ENCODE measurements at places on chromosomes 2 and 18.

- DNase-seq: no peak
Measured at GRCh38 chr2:223635080-223635479, 32.9 kb upstream of the SCG2 start.

DNA sequence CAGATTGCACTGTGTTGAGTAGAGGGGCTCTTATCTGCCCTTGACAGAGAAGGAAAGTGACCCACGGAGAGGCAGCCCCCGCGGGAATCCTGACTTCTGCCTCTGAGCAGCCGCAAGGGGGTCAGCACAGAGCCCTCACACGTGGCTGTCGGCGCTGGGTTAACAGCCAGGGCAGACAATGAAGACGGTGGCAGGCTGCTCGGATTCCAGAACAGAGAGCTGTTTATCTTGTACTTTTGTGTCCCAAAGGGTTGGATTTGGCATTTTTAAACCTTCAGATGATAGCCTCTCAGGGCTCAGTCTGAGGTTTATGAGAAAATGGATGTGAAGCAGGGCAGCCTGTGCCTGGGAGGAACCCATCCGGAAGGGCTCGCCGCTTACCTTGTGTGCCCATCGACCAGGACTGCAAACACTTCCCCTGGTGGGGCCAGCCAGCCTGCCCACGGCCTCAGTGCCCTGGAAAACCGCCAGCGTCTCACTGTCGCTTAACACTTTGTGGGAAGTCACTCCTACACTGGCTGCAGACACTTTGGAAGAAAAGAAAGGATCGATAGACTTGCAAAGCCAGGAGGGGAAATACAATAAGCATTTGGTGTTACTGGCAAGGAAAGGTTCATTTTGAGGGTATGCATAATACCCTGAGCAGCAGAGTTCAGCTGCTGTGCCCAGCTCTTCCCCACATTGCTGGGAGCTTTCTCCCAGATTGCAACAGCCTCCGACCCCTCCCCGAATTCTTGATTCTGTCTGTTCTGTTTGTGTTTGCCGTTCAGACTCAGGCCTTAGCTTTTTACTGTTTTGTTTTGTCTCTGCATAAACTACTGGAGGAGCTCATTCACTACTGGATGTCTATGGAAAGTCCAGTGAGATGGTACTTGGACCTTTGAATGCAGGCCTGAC lies 325.3 kb upstream of the MYT1L start:
- DNase-seq: no peak

- DNase-seq: no peak
Measured at GRCh38 chr2:101123795-101124471, 27.2 kb downstream of the TBC1D8 start.

DNA sequence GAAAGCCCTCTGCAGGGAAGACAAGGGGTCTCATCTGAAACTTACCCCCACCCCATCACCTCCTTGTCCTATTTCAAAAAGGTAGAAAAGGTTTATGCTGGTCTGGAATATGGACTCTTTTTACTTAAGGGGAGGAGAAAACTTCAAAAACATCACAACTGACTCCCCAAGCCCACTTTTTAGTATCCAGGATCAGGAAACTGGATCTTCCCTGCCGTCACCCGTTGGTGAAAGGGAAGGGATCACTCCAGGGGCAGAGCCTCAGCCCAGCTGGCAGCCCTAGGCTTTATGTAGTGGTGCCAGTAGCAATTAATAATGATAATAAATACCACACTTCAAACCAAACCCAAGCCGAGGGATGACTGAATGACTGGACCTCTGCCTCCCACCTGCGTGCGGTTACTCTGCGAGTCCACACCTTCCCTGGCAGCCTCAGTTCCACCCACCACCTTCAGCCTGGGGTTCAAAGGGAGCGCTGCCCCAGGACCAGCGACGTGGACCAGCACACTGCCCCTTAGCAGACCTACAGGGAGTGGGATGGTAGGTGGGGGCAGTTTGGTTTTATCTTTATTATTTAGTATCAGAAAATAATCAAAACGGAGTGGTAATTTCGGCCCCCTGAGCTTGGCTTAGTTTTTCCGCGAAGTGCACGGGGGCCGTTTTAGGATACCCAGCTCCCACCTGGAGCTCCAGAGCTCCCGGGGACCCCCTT lies 4.9 kb upstream of the GATA6 start:
- no peak for DNase-seq

- peak; percentile 18 for DNase-seq
Measured at GRCh38 chr18:56637711-56638231, 621 bp downstream of the TXNL1 start.

DNA sequence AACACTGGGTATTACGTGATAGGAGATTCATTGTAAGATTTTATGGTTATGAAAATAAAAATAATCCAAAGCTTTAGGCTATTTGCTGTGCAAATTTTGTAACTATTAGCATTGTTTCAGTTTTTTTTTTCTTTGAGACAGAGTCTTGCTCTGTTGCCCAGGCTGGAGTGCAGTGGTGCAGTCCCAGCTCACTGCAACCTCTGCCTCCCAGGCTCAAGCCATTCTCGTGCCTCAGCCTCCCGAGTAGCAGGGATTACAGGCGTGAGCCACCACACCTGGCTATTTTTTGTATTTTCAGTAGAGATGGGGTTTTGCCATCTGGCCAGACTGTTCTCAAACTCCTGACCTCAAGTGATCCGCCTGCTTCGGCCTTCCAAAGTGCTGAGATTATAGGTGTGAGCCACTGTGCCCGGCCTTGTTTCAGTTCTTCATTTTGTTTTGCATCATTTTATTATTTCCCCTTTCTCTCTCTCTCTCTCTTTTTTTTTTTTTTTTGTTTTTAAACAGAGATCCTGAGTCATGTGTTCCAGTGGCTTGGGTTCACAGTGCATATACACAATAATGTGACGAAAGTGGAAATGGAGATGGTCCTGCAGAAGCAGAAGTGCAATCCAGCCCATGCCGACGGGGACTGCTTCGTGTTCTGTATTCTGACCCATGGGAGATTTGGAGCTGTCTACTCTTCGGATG lies 25.8 kb downstream of the CASP10 start:
- no peak for DNase-seq

- no peak for DNase-seq
Measured at GRCh38 chr2:65300134-65300760, 72.6 kb downstream of the ACTR2 start.

DNA sequence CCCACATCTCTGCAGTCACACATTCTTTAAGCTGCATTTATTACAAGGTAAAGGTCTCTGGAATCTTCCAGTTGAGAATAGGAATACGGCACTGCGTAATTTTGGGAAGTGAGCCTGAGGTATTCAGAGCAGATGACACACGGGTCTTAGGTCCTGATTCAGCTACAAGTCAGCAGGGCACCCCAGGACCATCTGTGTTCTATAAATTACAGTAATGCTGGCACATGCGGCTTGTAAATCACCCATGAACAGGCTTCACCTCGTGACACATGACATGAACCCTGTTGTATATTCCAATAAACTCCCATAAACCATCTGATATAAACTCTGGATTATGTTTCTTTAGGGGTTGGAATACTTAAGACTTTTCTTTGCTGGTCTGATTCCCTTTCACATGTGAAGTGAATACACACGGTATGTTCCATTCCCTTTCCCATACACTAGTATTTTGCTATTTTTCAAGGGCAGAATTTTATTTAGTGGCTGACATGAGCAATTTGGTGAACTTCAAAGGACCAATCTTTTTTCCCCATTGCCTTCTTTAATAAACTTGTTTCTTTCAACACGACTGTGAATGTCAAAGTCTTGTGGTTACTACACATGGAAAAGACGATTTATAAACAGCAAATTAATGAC lies 298.6 kb downstream of the MEIS1 start:
- no peak for DNase-seq

- no peak for DNase-seq
Measured at GRCh38 chr2:25817630-25818029, 60.7 kb downstream of the ASXL2 start.

GRCh38 chr2:191578031-191578430 lies 99.9 kb upstream of the NABP1 start:
- DNase-seq: no peak

GRCh38 chr2:195503208-195503607 lies 153.8 kb upstream of the SLC39A10 start:
- DNase-seq: no peak

DNA sequence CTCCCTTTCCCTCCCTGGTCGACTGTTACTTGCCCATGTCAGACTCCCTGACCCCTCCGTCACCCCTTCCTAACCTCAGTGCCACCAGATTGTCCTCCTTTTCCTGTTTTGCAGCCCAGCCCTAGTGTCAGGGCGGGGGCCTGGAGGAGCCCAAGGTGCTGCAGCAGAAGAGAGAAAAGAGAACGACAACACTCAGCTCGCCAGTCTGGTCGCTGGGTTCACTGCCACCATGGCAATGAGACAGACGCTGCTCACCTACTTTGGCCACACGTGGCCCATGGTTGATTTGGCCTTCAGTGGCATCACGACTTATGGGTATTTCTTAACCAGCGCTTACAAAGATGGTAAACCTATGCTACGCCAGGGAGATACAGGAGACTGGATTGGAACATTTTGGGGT lies 108.4 kb upstream of the RMDN2 start:
- DNase-seq: no peak

DNA sequence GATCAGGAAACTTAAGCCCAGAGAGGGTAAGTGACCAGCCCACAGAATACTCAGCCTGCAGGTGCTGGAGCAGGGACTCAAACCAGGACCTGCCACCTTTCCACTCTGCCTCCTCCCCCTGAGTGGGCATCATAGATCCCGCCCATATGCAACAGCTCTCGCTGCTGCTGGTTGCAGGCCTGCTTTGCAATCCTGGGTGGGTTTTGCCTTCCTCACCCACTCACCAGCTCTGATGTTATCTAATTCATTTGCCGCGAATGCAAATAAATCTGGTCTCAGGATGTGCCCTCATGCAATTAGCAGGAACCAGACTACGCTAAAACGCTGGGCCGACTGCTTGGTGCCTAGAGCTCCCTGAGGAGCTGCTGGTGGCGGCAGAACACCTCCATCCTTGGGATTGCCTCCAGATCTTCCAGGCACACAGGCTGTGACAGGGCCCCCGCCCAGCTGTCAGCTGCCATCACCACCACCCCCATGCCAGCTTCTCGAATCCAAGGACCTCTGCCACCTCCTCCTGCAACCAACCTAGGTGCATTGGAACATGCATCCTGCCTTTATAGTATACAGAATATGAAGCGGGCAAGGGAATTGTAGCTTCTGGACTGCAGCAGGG lies 28.8 kb downstream of the CNGA3 start:
- no peak for DNase-seq

GRCh38 chr2:19575641-19576040 lies 217.2 kb upstream of the OSR1 start:
- DNase-seq: no peak

DNA sequence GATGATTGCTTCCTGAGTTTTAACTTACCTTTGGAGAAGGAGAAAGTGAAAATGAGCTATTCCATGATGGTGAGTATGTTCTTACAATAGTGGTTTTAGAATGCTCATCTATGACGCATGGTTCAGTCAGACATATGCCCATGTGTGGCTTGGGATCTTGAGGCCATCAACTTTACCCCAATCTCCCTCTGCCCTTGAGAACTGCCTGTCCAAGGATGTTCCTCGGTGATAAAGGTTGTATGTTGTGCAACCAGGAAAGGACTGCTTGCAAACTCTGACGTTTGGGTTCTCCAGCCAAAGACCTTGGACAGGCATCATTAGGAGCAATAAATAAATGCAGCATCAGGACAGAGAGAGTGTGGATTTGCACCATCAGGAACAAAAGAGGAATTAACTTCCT lies 165.0 kb downstream of the ZEB2 start:
- no peak for DNase-seq

DNA sequence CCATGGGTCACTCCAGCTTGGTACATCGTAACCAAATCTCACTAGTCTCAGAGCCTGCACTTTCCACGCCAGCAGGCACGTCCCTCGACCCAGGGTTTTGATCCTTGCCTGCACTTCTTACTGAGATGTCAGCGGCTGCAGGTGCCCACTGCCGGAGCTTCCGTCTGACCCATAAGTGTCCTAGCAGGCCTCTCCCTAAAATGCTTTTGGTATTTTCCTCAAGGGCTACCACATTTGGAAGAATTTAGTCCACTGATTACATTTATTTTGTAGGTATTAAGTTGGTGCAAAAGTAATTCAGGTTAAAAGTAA lies 175.0 kb upstream of the FBXO11 start:
- DNase-seq: no peak

DNA sequence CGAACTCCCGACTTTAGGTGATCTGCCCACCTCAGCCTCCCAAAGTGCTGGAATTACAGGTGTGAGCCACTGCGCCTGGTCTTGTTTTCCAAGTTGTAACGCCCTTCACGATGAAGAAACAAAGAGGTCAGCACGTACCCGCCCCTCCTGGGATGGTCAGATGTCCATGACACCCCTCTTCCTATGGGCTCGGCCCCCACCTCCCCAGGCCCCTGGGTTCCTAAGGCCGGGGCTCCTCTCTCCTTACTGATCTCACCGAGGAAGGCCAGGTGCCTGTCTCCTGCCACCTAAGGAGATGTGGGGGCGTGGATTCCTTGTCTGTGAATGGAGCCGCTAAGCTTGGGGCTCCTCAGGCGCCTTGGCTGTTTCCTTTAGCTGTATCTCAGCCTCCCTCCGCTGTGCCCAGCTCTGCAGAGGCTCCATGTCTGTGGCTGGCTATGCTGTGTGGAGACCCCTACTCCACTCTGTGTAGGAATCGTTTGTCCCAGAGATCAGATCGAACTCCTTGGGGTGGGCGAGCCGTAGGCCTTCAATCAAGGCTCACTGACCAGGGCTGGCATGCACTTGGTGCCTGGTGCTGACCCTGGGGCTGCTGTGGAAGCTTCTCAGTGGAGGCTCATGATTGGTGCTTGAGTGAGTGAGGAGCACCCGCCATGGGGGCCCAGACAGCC lies 8.8 kb downstream of the COLEC11 start:
- DNase-seq: no peak

GRCh38 chr2:9078405-9078804 lies 74.9 kb upstream of the MBOAT2 start:
- no peak for DNase-seq

GRCh38 chr2:215269397-215270117 lies 42.3 kb upstream of the ATIC start:
- DNase-seq: peak; percentile 67

DNA sequence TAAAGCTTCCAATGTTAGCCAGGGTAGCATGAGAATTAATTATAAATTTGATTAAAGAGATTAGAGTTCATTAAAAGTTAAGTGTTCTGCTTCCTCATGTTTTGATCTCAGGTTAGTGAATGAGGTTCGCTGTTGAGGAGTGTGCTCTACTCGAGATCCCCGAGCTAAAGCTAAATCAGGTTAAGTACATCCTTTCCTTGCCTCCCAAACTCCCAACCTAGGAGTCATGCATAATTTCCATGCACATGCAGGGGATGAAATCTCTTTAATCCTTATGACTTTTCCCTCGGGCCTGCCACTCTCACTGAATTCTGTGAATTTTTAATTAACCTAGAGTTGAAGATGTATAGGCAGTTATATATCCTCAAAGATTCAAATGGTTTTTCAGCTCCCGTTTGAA lies 156.1 kb upstream of the NCK2 start:
- DNase-seq: no peak

DNA sequence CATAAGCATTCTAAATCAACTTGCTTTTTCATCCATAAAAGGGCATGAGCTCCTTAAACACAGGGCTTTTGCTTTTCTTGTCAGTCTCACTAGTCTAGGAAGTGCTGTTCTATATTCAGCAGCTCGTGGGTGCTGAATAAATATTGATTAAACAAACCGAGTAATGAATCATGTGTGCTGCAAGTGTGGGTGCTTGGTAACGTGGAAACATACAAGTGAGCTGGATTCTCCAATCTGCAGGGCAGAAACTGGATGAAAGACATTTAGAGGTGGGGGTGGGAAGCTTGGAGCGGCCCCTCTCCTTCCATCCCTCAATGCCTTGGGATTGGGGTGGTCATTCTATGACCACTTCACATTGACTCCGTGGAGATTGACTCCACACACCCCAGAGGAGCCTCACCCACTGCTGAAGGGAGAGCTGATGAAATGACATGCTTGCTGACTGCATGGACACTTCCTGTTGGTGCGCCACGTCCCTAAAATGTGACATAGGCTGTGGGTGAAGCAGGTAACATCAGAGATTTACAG lies 114.6 kb downstream of the DOCK10 start:
- no peak for DNase-seq

Data from renal cortex interstitium (tissue), 15 donors.